ENCODE measurements at places on chromosomes 13 and 19.

DNA sequence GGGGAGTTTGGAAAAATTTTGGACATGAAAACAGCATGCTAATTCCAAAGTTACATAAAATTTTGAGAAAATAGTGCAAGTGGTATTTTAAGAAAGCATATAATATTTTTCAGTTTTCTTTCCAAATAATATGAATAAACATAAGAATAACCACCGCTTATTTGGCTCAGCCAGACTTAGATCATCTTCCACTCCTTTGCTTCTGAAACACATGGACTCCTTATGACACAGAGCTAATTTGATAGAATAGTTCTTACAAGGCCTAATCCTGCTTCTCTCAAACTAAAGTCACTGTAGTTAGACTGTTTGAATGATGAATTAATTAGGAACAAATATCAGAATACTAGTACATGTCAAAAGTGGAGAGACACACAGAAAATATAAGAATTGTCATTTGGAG lies 165.5 kb downstream of the POSTN start:
- no peak for DNase-seq

GRCh38 chr19:49347835-49348234 lies 12.6 kb downstream of the CD37 start:
- no peak for DNase-seq

GRCh38 chr19:45115809-45116615 lies 23.0 kb downstream of the PPP1R37 start:
- no peak for DNase-seq

GRCh38 chr19:6588508-6589345 lies 2.2 kb downstream of the CD70 start:
- no peak for DNase-seq

- no peak for DNase-seq
Measured at GRCh38 chr13:102609696-102610095, 12.9 kb downstream of the TPP2 start.

GRCh38 chr19:11204943-11205349 lies 7.6 kb upstream of the KANK2 start:
- no peak for DNase-seq

- no peak for DNase-seq
Measured at GRCh38 chr19:4622695-4623421, 16.5 kb upstream of the TNFAIP8L1 start.

DNA sequence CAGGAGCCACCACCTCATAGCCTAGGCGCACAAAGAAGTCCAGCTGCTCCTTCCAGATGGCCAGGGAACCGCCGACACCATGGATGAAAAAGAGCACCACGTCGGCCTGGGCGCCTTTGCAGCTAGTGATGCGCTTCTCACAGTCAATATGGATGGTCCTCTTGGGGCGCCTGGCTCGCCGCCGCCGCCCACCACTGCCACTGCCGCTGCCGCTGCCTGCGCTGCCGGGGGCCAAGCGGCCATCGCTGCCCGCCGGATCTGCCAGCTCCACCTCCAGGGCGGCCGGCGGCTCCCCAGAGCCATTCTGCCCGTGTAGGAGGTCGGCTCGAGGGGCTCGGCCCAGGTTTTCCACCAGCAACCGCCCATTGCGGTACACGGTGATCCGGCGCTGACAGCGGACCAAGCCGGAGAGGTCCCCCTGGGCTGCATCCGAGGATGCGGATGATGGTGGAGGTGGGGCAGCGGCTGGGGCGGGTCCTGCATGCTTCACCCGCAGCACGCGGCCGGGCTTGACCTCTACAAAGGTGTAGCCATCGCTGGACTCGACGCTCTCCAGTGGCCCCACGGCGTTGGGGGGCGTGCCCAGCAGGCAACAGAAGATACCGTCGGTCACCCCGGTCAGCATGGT lies 2.1 kb downstream of the ABHD8 start:
- DNase-seq: no peak

DNA sequence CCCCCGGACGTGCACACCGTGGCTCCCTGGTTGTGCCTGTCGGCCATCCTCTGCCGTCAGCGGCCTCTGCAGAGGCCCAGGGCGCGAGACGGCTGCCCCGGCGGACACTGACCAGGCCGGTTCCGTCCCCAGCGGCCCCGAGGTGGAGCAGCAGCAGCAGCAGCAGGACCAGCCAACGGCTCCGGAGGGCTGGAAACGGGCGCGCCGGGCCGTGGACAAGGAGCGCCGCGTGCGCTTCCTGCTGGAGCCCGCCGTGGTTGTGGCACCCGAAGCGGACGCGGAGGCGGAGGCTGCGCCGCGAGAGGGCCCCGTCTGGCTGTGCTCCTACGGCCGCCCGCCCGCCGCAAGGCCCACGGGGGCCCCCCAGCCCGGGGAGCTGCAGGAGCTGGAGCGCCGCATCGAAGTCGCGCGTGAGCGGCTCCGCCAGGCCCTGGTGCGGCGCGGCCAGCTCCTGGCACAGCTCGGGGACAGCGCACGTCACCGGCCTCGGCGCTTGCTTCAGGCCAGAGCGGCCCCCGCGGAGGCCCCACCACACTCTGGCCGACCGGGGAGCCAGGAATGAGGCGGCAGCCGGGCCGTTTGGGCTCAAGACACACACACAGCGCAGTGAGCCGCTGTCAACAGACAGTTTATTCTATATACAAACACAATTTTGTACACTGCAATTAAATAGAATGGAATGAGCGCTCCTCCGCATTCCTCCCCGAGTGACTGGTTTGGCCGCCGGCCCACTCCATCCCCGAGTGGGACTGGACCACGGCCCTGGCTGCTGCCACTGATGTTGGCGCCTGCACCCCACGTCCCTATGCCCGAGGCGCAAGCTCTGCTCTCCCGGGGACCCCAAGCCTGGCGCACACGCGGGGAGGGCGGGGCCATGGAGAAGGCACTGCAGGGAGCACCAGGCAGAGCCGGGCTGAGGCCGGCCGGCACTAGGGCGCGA lies 9.1 kb downstream of the GRIN3B start:
- no peak for DNase-seq

DNA sequence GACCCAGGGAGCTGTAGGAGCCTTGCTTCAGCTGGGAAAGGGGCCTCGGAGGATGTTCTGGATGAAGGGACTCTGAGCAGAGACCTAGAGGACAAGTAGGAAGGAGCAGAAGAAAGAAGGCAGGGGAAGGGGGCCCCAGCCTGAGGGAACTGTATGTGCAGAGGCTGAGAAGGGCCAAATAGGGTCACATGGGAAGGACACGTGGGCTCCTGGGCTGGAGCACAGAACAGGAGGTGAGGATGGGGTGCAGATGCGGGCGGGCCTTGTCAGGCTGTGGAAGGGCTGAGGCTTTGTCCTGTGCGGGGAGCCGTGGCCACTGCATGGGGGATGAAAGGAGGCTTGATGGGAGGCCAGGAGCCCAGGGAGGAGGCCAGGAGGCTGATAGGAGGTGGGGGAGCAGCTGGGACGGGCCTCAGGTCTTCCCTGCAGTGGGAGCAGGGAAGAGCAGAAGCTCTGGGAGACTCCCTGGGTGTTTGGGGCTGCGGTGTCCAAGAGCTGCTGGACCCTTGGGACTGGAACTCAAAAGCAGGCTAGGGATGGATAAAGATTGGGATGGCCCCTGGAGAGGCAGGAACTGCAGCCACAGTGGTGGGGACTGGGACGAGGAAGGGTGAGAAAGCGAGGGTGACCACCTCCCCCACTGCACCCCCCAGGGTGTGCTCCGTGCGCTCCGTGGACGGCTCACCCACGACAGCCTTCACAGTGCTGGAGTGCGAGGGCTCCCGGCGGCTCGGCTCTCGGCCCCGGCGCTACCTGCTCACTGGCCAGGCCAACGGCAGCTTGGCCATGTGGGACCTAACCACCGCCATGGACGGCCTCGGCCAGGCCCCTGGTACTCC lies 11.4 kb upstream of the LTBP4 start:
- no peak for DNase-seq

DNA sequence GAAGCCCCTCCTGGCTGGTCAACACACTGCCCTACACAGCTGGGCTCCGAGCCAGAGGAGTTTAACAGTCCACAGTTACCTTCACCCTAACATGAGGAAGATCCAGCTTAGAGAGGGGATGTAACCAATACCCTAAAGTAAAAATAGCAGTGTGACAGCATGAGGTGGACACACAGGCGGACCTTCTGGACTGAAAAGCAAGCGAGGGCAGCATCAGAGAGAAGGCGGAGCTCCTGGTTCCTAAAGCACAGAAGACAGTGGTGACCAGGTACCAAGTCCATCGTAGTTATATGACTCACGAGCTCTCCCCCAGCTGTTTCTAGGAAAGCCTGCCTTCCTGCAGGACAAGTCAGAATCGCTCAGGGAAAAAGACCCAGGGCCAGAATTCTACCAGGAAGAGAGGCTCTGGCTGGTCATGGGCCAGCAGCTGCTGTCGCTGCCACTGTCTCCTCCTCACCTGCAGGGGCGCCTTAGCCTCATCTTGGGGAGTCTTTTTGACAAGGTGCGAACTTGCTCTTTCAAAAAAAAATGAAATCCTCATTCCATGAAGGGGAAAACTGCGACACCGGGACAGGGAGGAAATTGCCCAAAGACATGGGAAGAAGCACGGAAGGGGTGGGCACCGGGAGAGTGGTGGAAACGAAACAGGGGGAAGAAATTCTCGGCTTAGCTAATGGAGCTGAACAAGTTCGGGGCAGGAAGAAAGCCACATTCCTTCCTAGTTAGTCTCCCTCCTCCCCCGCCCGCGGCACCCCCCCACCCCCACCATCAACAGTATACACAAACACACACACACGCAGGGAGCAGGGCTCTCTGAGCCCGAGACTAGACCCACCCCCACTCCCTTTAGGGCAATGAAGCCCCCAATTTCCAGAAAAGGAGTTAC lies 1.7 kb downstream of the ELL start:
- no peak for DNase-seq

DNA sequence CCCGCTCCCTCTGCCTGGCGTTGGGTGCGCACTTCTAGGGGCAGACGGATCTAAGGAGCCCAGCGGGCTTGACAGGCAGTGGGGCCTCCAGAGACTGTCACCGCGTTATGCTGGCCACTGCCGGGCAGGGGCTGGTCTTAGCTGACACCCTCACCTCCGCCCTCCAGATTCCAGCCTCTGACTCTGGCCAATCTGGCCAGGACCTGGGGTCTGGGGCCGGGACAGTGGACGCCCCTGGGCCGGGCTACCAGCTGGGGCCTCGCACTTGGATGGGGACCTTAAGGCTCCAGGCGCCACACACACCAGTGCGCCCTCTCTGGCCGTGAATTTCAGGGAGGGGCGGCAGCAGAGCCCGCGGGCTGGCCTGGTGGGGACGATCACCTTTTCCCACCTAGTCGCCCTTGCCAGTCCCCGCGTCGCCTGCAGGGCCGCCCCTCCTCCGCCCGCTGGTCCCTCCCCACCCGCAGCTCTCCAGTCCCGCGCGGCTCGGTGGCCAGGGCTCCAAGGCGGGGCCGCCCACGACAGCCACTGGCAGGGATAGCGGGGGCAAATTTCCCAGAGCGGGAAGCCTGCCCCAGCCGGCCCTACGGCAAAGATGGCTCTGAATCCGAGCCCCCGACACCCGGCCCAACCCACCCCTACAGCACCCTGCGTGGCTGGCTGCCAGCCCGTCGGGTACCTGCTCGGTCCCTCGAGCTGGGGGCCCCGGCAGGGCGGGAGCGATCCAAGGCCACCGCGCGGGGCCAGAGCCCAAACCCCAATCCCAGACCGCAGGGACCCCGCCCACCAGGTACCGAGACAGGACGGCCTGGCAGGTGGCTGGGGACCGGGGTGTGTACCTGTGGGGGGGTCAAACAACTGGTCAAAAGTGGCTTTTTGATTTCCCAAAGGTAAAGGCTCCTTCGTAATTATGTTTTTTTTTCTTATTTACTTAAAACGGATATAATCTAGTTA lies 6.1 kb upstream of the ZNF98 start:
- no peak for DNase-seq

DNA sequence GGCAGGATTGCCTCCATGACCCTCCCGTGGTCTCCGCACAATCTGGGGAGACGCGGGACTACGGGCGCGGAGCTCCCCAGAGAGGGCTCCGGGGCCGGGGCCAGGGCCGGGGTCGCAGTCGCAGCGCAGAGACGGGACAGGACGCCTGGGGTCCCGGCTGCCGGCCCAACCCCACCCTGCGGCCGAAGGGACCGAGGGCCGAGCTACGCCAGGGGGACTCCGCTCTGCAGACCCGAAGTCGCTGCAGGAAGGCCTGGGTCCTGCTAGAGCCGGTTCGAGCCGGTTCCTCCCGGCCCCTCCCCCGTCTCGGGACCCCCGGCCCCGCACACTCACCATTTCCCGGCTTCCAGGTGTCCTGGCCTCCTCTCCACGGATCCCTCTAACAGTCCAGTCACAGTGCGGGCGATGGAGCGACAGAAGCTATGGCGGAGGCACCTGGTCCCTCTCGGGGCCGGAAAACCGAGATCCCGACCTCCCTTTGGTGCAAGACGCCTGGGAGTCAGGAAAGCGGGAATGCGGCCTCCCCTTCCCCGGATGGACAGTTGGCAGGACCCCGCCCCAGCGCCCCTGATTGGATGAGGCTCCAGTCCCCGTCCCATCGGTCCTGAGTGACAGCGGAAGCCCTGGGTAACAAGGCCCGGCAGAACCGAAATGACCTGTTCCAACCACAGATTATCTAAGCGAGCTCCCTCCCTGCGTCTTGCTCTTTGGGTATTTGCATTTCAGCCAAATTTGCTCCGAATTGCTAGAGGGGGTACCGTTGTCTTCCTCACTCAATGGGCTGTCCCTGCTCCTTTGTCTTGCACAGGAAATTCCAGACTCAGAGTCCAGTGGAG lies at the start of gene ZNF625:
Gene ZNF625, minus strand, starts transcription at position 512 of the 836 bp plus-strand sequence. Its CDS starts 176 bp downstream, at position 336.
- no peak for DNase-seq

DNA sequence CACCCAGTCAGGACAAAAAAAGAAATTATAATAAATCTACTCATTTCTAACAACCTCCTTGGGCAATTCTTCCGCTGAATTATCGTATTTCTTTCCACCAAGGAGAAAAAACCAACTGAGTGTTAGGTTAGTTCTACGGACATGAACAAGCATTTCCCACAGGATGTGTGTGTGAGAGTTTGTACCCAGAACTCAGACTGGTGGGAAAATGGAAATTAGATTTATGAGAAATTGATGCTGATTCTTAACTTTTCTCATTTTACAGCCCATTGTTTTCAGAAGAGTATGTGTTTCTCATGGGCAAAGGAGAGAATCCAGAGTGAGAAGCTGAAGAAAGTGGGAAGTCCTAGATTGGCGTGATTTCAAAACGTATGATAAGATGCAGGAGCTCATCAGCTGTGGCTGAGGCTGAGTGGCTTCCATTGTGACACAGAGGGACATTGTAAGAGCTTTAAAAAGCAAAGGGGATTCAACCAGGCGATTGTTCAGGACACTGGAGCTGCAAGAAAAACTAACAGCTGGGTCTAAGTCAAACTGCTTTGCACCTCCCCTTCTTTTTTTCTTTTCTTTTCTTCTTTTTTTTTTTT lies 184.7 kb upstream of the ARGLU1 start:
- no peak for DNase-seq

DNA sequence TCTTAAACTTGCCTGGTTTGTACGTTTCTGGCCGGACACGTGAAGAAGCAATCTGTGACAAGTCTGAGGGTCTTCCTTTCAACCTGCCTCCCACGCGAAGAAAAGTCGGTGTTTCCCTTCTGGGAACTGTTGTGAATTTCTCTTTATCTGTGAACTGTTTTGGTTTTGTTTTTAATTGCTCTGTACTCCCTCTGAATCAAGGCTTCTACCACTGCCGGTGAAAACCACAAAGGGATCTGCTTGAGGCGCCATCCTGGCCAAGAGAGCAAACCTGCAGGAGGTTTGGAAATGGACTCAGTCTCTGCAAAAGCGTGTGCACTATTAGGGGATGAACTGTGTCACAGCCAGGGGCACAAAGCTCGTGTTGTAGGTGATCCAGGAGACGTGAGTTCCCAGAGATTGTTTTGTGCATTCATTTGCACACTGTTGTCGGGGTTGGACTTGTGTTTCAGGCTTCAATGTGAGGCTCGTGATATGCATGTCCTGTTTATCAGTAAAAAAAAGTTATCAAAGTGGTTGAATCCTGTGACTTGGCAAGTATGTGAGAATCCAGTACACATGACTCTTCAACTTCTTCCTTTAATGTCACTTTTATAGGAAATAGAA lies 9.7 kb downstream of the SIGLEC8 start:
- no peak for DNase-seq

GRCh38 chr13:20254076-20254475 lies 22.0 kb upstream of the GJB6 start:
- DNase-seq: no peak

Measured in activated T-helper 1 cell treated with Interleukin-2 at 50 U/mL for 16 hours (primary cell).